ENCODE measurements at places on chromosomes 6 and 20.

DNA sequence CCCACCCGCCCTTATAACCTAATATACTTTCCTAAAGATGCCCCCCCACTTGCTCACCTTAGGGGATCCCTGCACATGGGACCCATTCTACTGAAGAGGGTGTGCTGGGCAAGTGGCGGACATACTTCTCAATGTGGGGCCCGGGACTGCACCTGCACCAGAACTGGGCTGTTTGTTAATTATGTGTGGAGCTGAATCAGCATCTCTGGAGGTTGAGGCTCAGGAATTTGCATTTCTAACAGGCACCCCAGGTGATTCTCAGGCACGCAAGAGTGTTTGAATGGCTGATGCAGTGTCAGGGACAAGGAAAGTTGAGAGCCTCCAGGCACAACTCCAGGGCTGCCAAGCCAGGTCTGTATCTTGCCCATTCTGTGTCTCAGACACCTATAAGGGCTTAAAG, 8.9 kb upstream of the PTPRT start:
- no peak for DNase-seq

DNA sequence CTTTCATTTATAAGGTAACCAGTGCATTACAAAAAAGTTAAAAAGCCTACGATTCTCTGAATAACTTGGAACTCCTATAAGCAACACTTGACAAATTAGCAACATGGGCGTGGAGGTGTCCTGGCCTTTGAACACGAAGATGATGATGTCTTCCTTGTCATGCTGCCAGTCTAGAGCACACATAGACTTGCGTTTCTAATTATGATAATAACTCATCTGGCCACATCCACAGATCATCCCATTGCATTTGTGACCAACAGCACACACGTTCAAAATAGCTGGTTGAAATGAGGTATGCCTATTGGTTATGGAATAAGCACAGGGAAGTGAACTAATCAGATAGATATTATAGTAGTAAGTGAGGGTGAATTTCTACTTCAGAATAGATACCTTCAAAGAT, 608.9 kb downstream of the PRKN start:
- DNase-seq = no peak

GRCh38 chr20:64136004-64136710, 28.1 kb upstream of the MYT1 start:
- no peak for DNase-seq

- DNase-seq = no peak
Observed at GRCh38 chr6:18562726-18563125, 175.6 kb downstream of the RNF144B start.

GRCh38 chr6:37967651-37968050, 148.1 kb downstream of the ZFAND3 start:
- no peak for DNase-seq

DNA sequence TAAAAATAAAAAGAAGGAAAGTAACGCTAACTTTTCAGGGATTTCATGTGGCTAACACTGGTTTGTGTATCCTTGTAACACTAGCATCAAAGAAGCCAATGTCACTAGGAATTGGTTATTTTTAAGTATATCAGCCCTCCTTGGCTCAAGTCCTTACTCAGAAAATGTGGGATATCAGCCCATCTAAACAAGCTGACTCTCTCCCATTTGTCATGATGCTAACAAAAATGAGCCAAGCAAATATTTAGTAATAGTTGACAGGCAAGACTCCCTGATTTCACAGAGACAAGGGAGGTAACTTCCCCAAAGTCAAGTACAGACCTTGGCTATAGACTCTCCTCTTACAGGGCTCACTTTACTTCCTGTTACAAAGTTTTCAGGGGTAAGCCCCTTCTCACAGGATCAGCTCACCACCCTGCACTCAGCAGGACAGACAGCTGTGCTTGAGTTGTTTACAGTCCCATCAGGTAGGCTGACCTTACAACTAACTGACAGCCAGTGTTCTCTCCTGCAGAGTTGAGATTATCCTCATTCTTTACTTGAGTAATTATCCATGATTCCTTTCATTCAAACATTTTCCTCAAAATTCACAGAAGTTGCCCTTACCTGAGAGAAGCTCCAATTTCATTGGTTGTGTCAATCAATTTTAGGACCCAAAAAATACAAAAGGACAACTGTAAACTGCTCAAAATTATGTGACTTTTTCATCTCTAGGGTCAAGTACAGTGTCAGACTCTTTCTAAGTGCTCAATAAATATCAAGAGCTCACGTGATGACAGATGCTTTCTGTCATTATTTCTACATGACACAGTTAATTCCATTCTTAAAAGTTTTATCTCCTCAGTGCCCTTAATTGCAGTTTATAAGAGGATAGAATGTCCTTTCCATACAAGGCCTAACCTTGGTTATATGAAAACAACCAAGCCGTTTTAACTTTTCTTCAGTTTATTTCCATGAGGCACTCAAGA, 38.1 kb upstream of the BMP5 start:
- DNase-seq = no peak

DNA sequence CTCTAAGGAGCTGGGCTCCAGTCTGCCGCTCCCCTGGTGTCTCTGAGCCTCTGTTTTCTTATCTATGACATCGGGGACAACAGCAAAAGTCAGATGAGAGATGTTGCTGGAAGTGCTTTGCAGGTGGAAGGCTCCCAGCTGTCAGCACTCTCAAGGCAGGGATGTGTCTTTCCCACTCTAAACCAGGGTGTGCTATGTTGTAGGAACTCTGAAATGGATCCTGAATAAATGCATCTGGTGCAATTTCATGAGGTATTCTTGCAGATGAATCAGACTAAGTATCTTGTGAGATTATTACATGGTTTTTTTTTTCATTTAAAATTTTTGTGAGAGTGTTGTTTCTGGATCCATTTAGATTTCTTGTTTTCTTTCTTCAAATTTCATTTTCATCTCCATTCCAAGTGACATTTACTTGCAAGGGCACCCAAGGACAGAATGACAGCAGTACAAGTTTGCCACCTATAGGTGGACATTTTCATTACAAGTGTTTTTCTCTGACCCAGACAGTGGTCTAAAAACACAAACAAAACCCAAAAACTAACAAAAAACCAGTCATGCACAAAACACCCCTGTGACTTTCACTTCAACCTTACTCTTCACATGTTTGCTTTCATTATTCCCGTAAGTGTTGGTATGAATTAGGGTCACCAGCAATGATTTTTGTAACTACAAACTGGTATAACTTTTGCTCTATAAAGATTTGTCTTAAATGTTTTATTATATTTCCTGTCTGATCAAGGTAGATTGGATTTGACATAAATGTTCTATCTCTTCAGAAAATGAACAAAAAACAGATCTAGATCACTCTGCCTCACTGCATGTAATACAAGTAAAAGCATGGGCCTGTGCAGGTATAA, 14.7 kb upstream of the SIM1 start:
- DNase-seq = no peak

DNA sequence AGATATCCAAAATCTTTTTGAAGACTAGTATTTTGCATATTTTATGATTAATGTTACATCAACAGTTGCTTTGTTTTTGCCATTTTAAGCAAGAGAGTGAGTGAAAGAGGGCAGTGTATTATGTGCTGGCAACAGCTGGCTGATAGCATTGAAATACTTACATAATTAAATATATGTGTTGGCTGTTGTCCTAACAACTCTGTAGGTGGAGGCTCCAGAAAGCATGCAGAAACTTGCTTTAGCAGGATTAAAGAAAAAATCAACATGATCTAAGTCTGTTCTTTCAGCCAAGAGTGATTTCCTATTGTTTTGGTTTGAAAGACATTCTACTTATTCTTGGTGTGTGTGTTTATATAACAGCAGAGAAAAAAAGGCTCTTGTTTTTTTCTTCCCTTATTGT, 127.5 kb downstream of the CDKAL1 start:
- no peak for DNase-seq

DNA sequence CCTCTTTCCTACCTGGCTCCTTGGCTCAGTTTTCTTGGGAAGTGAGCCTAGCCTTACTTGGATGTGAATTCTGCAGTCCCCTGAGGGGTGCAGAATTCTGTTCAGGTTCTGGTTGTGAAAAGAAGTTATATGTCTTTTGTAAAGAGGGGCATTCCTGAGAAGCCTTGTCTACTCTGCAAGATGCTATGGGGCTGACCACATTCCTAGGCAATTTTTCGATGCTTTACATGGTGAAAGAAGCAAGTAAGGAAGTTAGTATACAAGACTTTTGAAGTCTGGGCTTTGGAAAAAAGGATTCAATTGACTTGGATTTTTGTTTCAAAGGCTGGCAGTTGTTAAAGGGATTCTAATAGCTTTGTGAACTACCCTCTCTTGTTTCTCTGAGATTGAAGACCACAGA, 167.9 kb upstream of the STMND1 start:
- DNase-seq = no peak
